Kidney tubule cell (primary cell): ENCODE measurements at places on chromosomes 5 and 9.

- DNase-seq: peak; percentile 28
These were observed 202.7 kb downstream of the ATP10B start for GRCh38 chr5:160649304-160649703.

GRCh38 chr9:21690561-21690960, 111.9 kb upstream of the MTAP start:
- DNase-seq: no peak

DNA sequence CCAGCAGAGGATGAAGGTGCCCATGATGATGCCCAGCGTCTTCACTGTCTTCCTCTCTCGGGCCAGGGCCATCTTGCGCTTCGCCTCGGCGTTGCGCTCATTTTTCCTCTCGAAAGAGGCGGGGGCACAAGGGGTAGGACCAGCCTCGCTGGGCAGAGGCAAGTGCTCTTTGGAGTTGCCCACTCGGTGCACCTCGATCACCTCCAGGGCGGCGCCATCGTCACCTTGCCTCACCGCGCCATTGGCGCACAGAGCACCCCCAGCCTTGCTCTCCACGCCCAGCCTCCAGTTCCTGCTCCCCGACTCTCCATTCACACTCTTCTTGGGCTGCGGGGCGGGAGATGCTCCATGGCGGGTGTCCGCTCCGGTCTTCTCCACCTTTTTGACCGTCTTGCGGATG, 1.6 kb downstream of the HTR1A start:
- no peak for DNase-seq

- no peak for DNase-seq
These were observed 50.2 kb upstream of the IL31RA start for GRCh38 chr5:55800924-55801323.

DNA sequence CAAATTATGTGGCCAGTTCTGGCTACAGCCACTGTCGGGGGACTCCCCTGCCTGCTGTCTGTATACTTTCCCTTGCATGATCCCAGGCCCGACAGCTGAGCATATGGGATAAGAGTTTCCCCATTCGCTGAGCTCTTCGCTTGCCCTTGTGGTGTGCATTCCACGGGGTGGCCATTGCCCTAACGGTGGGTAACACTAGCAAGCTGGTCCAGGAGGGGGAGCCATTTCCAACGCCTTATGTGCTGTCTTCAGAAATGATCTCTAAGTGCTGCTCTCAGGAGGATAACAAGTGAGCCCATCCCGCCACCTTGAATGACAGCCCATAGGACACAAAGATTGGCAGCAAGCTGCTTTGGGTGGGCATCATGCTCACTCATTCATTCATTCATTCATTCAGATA, 190.9 kb downstream of the FSTL4 start:
- DNase-seq: peak; percentile 15

DNA sequence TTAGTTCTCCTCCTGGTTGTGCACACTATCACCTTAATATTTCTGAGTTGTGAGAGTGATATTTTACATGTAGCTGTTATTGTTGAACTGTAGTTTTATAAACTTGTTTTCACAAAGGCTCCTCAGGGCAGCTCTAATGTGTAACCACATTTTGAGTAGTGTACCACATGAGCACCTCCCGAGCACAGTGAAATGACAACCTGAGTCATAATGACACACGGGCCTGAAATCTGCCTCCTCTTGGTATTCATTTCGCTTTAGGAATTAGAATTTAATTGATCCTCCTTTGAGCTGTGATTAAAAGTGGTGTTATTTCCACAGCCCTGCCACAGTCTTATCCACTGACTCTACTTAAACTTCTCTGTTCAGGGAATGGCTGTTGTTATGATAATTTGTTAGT, 7.9 kb downstream of the MTRR start:
- peak; percentile 72 for DNase-seq

GRCh38 chr9:131346559-131346958, 47.3 kb upstream of the PRRC2B start:
- DNase-seq: no peak
